Activated CD4-positive, alpha-beta T cell treated with anti-CD3 and anti-CD28 coated beads, Interleukin-2, Interleukin-4, amounts not matched to agents 100 ng/mL and 50 ng/mL, durations not matched to agents 16 hours and 8 hours (primary cell): ENCODE measurements at places on chromosomes 3 and 15.
A peak's percentile ranks its signal among the peaks of the same experiment; 100 is the strongest.

GRCh38 chr3:178060407-178060806 is 475.8 kb upstream of the KCNMB2 start:
- no peak for DNase-seq

DNA sequence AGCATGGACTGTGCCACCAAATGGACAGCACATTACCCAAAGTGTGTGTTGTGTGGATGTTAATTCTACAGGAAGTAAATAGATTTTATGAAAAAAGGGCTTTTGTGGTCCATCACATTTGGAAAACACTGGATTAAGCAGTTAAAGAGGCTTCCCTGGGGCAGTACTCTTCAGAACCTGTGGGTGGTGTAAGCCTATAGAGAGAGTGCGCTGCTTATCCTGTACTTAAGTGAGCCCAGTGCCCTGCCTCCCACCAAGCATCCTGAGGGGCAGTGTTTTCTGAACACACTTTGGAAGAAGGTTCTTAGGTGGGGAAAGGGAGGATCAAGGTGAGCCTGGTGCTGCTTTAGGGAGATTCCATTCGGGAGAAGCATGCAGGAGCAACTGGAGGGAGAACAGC is 10.9 kb downstream of the TTLL3 start:
- no peak for DNase-seq

DNA sequence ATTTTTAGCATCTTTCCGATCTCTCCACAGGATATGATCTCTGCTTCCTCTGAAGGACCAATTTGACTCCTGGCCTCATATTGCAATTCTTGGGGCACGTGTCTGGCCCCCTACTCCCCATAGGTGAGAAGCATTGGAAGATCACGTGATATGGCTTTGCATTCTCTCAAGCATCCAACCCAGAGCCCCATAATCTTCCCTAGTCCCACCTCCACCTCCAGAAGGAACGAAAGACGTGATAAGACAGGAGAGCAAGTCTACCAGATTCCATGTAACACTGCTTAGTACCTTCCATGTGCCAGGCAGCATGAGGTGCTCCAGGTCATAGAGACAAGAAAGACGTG is 176.3 kb downstream of the MEGF11 start:
- DNase-seq, result no peak

DNA sequence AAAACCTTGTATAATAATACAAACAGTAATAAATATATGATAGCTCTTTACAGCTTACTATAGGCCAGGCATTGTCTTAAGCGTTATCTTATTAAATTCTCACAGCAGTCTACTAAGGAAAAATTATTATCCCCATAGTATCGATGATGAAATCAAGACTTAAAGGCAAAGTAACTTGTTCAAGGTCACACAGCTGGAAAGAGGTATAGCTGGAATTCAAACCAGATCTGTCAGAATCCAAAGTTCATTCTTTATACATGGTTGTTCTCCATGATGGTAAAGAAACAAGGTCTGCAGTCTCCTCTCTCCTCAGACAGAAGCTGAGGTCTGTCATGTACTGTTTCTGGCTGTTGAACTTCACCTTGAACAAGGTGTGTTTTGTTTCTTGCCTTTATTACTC is 15.4 kb upstream of the SLC22A13 start:
- DNase-seq, result no peak

DNA sequence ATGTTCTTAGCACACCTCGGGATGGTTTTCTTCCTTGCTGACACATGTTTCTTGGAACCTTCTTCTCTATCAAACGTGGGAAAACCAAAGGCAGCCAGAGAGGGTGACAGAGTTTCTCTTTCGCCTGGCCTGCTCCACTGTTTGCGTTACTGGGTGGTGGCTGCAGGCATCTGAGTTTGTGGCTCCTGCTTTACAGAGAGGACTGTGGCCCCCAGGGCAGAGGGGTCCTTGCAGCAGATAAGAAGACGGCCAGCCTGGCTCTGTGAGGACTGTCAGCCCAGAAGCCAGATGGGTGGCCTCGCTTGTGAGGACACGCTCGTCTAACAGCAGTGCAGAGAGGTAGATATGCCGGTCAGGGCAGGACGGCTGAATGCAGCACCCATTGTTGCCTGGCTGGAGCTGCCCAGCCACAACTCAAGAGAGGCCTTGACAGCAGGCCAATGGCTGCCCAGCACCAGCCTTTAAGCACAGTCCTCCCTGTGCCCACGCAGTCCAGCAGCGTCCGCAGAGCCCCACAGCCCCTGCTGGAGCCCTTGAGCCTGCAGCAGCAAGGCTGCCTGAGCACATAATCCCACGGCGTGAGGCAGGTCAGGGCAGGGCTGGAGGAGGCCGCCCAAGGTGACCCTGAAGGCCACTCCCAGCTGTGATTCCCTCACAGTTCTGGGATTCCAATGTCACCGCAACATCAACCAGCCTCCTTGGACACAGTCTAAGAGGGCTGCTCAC is 15.0 kb upstream of the SPTBN5 start:
- DNase-seq, result no peak

DNA sequence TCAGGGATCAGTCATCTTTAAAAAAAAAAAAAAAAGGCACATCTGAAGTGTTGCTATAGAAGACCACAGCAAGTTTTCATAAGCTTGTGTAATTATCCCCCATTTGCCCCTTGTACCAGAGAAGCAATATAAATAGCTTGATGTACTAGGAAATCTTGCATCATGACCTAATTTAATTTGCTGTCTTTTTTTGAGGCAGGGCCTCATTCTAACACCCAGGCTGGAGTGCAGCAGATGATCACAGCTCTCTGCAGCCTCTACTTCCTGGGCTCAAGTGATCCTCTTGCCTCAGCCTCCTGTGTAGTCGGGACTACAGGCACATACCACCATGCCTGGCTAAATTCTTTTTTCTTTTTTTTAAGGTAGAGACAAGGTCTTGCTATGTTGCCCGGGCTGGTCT is 88.7 kb downstream of the ARIH1 start:
- no peak for DNase-seq

DNA sequence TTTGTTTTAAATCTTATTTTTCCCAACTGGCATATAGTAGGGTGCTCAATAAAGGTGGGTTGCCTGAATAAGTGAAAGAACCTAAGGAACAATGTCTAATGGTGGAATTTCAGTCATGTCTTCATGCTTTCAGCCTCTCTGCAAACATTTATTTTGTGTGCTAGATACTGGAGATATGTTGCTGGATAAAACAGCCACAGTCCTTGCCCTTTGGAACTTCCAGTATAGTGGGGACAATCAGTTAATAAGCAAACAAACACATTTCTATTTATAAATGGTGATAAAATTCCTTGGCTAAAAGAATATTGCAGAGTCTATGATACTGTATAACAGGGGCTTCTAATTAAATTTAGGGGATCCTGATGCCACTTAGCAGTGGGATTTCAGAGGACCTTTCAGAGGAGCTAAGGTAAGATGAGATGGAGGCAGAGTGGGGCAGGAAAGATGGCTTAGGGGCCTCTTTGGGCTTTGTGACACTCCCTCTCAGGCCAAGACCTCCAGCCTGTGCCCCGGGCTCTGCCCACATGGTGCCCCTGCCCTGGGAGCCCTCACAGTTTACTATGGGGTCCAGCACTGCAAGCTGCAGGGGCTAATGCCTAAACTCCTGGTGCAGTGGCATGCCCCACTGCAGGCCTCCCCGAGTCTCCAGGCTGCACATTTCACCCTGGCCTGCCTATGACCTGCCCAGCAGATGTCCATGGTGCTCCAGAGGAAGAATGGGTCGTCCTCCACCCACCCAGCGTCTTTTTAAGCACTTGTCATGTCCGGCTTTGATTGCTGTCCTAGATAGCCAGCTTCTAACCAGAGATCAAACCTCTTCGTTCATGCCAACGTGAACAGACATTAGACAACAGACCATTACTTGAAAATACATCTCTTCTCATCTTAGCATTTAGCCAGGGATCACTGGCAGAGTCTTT is 61.6 kb upstream of the PRR23C start:
- DNase-seq, result no peak

GRCh38 chr3:73874606-73875369 is 250.0 kb upstream of the PDZRN3 start:
- DNase-seq, result no peak

DNA sequence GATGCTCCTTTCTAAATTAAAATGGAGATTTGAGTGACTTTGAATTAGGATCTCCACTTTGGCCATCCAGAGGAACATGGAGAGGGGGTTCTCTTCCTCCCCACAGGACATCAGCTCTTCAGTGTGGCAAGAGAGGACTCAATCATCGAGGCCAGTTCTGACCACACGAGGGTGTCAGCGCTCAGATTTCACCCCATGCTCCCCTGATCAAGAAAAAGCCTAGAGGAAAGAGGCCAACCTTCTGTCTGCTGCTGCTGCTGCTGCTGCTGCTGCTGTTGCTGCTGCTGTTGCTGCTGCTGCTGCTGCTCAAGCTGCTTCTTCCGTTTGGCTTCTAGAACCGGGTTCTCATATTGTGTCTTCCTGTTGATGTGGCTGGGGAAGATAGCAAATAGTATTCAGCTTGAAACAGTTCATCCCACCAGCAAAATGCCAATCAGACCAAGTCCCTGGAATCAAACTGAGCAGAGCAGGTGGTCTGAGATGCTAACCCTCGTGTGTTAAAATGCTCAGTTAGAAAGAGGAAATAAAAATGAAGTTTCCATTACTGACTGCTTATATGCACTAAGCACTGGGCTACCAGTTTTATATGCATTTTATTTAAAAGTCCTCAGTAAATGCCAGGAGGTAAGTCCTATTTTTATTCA is 599.0 kb downstream of the MAGI1 start:
- DNase-seq, result no peak

DNA sequence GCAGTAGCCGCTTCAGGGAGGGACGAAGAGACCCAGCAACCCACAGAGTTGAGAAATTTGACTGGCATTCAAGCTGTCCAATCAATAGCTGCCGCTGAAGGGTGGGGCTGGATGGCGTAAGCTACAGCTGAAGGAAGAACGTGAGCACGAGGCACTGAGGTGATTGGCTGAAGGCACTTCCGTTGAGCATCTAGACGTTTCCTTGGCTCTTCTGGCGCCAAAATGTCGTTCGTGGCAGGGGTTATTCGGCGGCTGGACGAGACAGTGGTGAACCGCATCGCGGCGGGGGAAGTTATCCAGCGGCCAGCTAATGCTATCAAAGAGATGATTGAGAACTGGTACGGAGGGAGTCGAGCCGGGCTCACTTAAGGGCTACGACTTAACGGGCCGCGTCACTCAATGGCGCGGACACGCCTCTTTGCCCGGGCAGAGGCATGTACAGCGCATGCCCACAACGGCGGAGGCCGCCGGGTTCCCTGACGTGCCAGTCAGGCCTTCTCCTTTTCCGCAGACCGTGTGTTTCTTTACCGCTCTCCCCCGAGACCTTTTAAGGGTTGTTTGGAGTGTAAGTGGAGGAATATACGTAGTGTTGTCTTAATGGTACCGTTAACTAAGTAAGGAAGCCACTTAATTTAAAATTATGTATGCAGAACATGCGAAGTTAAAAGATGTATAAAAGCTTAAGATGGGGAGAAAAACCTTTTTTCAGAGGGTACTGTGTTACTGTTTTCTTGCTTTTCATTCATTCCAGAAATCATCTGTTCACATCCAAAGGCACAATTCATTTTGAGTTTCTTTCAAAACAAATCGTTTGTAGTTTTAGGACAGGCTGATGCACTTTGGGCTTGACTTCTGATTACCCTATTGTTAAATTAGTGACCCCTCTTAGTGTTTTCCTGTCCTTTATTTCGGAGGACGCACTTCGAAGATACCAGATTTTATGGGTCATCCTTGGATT is at the start of gene MLH1:
MLH1 (plus strand) TSS at position 193 of the 958 bp plus-strand sequence; CDS start at position 223, 30 bp downstream.
- DNase-seq, result peak; percentile 94

DNA sequence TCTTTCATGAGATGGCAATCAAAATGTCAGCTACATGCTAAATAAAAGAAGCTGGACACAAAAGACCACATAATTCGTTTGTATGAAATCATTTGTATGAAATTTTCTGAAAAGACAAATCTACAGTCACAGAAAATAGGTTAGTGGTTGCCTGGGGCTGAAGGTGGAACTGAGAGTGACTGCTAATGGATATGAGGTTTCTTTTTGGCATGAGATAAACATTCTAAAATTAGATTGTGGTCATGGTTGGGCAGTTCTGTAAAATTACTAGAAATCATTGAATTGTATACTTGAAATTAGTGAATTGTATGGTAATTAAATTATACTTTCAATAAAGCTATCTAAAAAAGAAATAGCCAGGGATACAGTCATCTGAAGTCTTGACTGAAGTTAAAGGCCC is 2.7 kb upstream of the DMXL2 start:
- no peak for DNase-seq

DNA sequence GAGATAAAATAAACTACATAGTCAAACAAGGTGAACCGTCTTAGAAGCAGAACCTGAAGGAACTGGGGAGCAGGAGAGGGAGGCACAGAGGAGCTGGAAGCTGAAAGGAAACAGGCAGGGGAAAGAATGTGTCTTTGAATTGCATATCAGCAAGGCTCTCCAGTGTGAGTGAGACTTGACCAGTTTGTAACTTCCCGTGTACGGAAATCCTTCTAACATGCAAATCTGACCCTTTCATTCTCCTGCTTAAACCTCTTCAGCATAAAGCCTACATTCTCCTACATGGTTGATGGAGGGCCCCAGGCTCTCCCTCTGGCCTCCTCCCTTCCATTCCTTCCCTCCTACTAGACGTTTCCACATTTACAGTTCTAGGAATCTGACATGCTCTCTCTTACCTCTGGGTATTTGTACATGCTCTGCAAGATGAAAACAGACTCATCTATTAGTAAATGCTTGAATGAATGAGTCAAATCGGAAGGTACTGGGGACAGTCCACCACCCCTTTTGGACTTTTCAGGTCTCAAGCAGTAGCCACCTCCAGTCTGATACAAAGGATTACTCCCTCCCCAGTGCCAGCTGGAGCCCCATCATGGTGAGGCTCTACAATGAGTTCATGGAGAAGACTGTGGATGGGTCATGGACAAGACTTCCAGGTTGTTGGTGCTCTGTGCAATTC is 6.1 kb upstream of the SLC25A38 start:
- DNase-seq, result no peak

DNA sequence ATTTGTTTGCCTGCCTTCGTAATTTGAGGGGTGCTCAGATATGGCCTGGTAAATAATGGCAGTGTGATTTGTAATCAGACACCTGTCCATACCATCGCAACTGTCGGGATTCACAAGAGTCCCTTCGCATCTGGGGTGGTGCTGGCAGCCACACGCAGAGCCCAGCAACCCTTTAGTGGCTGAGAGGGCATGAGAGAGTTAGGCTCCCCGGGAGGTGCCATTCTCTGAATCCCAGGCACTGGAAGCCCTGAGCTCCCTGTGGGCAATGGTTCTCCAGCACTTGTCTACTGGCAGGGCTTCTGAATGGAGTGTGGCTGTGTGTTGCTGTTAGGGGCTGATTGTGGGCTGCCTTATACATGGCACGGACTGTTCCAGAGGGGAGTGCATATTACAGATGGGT is 230.1 kb downstream of the EBLN2 start:
- no peak for DNase-seq
